ENCODE measurements at places on chromosomes 3 and 15.

GRCh38 chr3:129650256-129650872 lies 43.9 kb upstream of the PLXND1 start:
- DNase-seq, result peak; percentile 22

GRCh38 chr3:160128056-160128455 lies 97.2 kb upstream of the C3orf80 start:
- DNase-seq, result no peak

GRCh38 chr15:78617076-78617475 lies 3.7 kb downstream of the CHRNA3 start:
- no peak for DNase-seq

- peak; percentile 25 for DNase-seq
Observed at GRCh38 chr3:108124337-108125152, 33.7 kb upstream of the CD47 start.

- DNase-seq, result no peak
Observed at GRCh38 chr3:39937315-39937714, 127.9 kb downstream of the MYRIP start.

GRCh38 chr3:68880632-68881031 lies 51.7 kb downstream of the TAFA4 start:
- DNase-seq, result no peak

DNA sequence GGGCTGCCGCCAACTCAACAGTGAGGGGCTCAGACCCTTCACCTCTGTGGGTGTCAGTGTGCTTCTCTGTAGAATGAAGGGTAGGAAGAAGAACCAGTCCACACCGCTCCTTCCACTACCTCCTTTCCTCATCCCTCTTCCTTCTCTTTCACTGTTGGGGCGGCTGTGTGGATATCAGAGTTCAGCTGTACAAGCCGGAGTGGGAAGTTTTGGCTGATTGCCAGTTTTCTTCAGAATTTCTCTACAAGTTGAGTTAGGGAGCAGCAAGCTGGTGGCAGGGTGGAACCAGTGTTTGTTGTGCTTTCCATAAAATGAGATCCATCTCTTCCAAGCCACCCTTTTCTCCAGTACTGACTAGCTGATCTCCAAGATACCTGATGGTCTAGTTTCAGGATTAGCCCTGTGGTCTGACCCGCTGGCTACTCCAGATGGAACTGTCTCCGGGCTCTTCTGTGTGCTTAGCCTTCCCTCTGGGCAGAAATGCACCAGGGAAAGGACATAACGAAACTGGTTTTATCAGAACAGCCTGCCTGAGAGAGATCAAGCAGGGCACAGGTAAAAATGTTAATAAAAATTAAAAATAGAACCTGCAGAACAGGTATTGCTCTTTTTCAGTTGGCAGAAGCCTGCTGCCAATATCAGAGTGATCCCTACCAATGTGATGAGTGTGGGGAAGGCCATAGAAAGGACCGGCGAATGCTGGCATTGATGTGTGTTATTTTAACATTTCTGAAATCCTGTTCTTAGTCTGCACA lies 169.9 kb upstream of the TSC22D2 start:
- DNase-seq, result no peak

DNA sequence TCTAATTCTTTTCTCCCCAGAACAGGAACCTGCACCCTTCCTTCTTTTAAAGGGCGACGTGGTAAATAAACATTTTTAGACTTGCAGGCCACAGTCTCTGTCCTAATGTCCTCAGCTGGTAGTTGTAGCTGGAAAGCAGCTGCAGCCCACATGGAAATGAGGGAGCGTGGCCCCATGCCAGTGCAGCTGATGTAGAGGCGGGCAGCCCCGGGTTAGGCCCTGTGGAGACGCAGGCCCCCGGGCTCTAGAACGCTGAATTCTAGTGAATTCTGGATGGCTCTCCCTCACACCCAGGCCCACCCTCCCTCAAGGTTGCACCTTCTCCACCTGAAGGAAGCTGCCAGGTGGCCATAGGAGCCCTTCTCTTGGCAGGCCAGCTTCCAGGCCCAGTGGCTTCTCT lies 52.3 kb downstream of the PGPEP1L start:
- DNase-seq, result no peak

GRCh38 chr15:61380270-61380669 lies 151.2 kb upstream of the RORA start:
- no peak for DNase-seq

GRCh38 chr3:88019024-88019423 lies 39.8 kb downstream of the CGGBP1 start:
- no peak for DNase-seq

Measured in activated CD8-positive, alpha-beta memory T cell treated with anti-CD3 and anti-CD28 coated beads for 1 hour (primary cell).